NCI-H2029 (cell line): ENCODE measurements at places on chromosomes 2 and 18.

DNA sequence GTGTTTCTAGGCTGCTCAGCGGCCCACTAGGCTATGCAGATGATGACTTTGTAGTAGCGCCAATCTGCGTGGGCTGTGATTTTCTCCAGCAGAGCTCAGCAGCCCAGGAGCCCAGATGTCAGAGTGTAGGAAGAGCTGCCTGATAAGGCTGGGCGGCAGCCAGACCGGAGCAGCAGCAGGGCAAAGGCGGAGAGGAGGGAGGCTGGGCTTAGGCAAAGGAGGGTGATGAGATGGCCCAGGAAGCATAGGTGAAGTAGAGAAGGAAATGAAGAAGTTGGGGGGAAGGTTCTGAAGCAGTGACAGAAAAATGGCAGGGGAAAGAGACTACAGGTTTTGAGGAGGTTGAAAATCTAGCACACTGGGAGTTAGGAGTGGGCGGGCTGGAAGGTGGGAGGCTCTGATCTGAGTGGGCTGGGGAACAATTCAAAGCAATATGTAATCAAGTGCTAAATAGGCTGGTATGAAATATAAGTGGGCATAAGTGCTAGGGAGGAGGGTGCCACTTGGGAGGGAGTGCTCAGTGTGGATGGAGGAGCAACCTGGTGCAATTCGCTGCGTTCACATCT is 50.6 kb upstream of the STPG4 start:
- DNase-seq, result no peak

DNA sequence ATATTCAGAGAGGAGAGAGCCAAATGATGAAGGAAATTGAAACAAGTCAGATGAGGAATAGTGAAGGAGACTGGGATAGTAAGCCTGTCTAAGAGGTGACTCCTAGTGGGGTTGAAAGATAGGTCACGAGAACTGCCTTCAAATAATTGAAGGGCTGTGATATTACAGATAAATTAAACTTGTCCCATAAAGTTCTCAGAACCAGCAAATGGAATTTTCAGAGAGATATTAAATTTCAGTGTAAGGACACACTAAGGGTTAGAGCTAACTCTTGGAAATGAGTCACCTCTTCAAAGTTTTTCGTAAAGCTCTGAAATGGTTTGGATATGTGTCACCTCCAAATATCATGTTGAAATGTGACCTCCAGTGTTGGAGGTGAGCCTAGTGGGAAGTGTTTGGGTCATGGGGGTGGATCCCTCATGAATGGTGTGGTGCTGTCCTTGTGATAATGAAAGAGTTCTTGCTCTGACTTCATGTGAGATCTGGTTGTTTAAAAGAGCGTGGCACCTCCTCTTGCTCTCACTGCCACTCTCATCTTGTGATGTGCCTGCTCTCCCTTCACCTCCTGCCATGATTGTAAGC is 87.3 kb downstream of the BABAM2 start:
- DNase-seq, result no peak

DNA sequence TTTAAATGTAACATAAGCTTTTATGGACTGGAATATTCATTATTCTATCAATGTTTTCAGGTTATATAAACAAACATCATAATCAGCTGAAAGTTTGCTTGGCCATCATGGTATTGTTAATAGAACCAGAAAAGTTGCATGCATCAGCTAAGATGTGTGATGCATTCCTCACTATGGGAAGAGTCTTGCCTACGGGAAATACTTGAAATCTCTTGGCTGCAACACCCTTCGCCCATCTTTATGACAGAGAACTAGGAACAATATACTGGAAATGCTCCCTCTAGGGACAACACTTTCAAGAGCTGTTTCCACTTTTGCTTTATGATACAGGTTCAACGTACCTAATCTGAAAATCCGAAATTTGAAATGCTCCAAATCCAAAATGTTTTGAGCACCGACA is 1390.8 kb downstream of the DPP10 start:
- no peak for DNase-seq

DNA sequence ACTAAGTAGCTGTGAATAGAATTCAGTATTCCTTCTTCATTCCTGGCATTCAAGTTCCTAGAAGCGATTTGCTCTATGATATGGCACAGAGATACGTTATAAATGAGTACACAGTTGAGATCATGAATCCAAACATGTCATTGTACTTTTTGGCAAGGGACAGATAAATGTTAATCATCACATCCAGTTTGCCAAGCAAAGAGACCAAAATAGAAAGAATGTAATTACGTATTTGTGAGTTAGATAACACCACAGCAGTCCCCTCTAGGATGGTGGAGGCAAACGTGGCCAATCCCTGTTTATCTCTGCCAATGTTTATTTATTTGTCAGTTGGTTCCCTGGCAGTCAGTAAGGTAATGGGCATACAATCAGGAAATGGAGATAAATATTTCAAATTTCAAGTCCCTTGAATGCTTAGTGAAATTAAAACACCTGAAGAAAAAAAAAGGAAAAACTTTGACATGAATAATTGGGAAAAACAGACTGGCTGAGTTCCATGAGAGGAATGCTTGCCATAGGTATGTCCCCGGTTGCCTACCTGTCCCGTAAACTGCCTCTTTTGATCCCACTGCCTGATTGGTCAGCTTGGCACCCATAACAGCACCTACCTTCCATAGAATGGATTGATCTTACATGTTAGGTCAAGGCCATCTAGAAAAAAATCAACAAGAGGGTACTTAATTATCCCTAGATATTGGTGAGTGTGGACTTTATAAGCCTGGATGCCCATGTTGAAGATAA is 451.1 kb upstream of the NETO1 start:
- peak; percentile 3 for DNase-seq

DNA sequence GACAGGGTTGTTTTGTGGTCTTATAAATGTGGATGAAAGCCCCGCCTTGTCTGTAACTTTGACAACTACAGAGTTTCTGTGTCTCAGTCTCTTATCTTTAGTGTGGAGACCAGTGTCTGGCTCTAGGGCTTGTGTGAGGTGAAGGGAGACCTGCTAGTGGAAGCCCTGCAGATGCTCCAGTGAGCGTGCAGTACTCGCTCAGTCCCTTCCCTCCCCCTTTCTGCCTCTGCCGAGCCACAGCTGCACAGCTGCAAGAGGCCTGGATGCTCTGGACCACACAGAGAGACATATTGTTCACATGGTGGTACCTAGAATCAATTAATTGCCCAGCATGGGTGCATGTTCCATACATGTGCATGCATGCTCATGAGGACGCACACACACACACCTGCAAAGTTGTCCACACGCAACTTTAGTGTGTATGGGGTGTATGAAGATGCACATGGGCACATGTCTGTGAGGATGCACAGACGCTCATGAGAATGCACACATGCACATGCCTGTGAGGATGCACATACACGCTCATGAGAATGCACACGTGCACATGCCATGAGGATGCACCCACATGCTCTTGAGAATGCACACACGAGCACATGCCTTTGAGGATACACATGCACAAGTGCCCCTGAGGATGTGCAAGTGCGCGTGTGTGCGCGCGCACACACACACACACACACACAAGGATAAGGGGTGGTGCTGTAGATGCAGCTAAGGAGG is 282.1 kb upstream of the HS6ST1 start:
- DNase-seq, result no peak

- DNase-seq, result no peak
Observed at GRCh38 chr2:237561221-237561620, 5.2 kb upstream of the PRLH start.

GRCh38 chr2:71812736-71813135 is 334.9 kb downstream of the CYP26B1 start:
- no peak for DNase-seq

GRCh38 chr2:164599954-164600589 is 21.2 kb downstream of the GRB14 start:
- peak; percentile 60 for DNase-seq

- no peak for DNase-seq
Observed at GRCh38 chr2:80326214-80326613, 21.7 kb upstream of the LRRTM1 start.

DNA sequence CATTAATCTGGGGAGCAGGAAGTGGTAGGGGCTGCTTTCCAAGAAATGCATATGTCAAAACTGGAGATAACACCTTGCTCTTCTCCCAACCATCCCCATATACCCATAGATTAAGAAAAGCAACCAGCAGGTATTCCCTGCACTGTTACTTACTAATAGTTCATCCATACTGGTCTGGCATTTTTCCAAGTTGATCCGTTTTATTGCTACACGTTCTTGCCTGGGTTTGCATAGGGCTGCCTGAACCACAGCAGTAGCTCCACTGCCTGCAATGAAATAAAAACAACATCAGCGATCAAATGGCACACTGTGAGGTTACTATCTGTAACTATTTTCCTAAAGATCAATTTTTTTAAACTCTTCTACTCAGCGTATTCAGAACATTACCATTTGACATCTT is 65.6 kb downstream of the STK39 start:
- DNase-seq, result peak; percentile 51

DNA sequence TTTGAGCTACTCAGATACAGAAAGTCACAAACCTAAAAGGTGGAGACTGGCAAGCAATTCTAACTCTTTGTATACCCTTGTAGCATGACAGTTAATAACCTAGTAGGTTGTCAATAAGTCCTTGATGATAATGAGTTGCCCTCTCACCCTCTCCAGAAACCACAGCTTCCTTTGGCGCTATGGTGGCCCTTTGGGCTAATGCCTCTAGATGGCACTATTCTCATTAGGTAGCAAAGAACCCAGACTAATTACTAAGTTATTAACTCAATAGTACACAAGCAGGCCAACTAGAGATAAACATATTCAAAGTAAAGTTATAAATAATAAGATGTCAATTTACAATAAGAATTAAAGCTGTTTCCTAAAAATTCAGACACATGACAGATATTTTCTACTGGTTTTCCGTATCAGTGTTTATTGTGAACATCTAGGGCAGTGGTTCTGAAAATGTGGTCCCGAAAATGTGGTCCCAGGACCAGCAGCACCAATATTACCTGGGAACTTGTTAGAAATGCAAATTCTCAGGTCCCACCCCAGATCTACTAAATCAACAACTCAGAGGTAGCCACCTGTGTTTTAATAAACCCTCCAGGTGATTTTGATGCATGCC is 41.1 kb downstream of the LDAH start:
- DNase-seq, result no peak

DNA sequence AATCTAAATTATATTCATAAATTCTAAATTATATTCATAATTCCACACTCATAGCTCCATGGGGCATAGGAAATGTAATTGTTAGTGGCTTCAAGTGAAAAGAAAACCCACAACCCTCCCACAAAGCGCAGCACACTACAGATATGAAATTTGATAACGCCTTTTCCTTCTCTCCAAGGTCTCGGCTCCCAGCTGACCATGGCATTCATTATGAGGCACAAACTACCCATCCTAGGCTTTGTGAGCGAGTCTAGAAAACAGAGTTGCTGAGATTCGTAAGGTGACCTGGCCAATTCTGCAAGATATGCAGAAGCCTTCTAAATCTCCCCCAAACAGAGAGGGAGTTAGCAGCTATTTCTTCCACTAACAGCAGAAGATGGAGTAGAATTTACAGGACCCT is 5.4 kb downstream of the NPPC start:
- DNase-seq, result no peak

DNA sequence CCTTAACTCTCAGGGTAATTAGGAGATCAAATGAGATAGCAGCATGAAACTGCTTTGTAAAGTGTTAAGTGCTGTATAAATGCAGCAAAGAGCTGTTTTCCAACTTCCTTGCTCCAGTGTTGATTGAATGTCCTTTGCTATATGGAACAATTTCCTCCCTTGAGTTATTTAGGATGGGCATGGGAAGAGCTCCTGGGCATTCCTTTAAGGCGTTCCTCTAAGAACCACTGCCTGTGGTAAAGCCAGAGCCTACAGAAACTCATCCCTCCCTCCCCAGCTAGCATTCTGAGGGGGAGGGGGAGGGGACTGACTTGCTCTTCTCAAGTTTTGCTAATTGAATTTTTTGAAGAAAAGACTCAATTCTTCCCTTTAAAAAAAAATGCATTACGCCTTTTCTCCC is 1.4 kb downstream of the AKAIN1 start:
- no peak for DNase-seq

GRCh38 chr2:103435010-103435409 is 673.2 kb downstream of the TMEM182 start:
- no peak for DNase-seq

DNA sequence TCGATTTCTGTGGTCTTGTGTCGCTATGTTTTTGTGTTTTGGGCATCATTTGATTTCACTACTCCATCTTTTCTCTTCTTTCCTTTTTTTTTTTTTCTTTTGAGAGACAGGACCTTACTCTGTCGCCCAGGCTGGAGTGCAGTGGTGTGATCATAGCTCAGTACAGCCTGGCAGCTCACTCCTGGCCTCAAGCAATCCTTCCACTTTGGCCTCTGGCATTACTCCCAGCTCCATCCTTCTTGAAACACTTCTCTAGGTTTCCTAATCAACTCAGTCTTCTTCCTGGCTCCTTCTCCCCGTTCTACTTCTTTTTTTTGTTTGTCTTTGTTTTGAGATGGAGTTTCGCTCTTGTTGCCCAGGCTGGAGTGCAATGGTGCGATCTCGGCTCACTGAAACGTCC is 26.5 kb downstream of the TCF23 start:
- DNase-seq, result no peak

- DNase-seq, result no peak
Observed at GRCh38 chr2:15973481-15974401, 33.4 kb downstream of the MYCN start.

- DNase-seq, result no peak
Observed at GRCh38 chr2:140657657-140658056, 1473.2 kb downstream of the LRP1B start.

DNA sequence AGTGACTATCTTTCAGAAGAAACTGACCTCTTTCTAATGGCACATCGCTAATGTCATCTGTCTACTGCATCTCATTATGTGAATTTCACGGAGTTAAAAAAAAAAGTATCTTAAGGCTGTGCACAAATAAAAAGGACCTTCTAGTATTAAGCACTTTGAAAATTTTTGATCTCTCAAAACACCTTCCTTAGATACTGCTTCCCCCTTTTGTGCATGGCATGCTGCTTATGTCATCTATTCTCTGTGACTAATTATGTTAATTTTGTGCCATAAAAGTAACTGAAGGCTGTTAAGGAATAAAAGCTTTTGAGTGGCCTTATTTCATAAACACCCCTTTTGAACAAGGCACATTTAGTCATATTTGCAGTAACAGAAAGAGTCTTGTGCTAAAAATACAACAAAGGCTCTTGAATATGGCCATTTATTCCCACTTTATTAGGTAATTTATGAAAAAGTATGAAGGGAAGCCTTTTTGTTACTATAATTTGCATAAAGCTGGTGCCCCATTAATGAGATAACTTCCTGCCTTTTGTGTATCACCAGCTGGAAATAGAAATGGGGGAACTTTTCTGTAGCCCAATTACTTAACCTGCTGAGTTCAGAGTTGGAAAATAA is 1412.0 kb upstream of the ZEB2 start:
- no peak for DNase-seq

GRCh38 chr2:227450926-227451654 is 20.9 kb upstream of the AGFG1 start:
- no peak for DNase-seq

DNA sequence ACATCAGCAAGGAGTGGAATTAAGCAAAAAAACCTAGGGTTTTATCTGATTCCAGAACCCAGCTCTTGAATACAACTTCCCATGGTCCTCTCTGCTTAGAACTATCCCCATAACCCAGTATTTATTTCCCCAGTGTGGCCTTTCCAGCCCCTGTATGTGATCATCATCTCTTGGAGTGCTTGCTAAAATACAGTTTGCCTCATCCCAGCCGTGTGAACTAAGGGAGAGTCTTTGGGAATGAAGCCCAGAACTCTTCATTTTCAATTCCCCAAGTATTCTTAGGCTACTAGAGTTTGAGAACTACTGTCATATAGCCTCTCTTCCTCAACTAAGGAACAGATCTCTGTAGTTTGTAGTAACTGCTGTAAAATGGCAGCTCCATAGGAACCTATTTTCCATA is 173.1 kb downstream of the LCLAT1 start:
- DNase-seq, result no peak

- DNase-seq, result no peak
Observed at GRCh38 chr2:168687314-168687713, 115.1 kb upstream of the NOSTRIN start.
